Purkinje cell (primary cell): ENCODE measurements at places on chromosomes 4 and X. TPM values are rescaled to one million over a fixed set of nuclear protein-coding genes. Genes with fewer than 3 reads are reported as not detected.

EXOC1L gene
- polyA plus RNA-seq, result 4.1 TPM in 1 of 2 replicates, not detected in the other

PABPC4L gene
- polyA plus RNA-seq, result 0.17 TPM in 1 of 2 replicates, not detected in the other

LPAR4 gene
- 3.1 and 5.2 TPM in 2 replicates for polyA plus RNA-seq

TENM3 gene
- 67.9 and 70.0 TPM in 2 replicates for polyA plus RNA-seq

CT45A7 gene
- polyA plus RNA-seq, result not detected in 2 replicates

GRIA3 gene
- polyA plus RNA-seq, result 220 and 287 TPM in 2 replicates

PLAC8 gene
- polyA plus RNA-seq, result 1.6 TPM in 1 of 2 replicates, not detected in the other

F11 gene
- polyA plus RNA-seq, result not detected in 2 replicates

NXF3 gene
- not detected in 2 replicates for polyA plus RNA-seq

TLL1 gene
- 1.2 and 1.4 TPM in 2 replicates for polyA plus RNA-seq

CFAP47 gene
- polyA plus RNA-seq, result 0.20 TPM in 1 of 2 replicates, not detected in the other

BMP3 gene
- 0.08 and 1.0 TPM in 2 replicates for polyA plus RNA-seq

FATE1 gene
- not detected in 2 replicates for polyA plus RNA-seq

SRPX gene
- 16.2 and 33.6 TPM in 2 replicates for polyA plus RNA-seq

GIMD1 gene
- polyA plus RNA-seq, result not detected in 2 replicates

SPARCL1 gene
- polyA plus RNA-seq, result 209 and 469 TPM in 2 replicates

USP17L20 gene
- not detected in 2 replicates for polyA plus RNA-seq

ZNF711 gene
- polyA plus RNA-seq, result 24.8 and 26.3 TPM in 2 replicates

RASGEF1B gene
- polyA plus RNA-seq, result 17.3 and 18.7 TPM in 2 replicates

SPANXN4 gene
- polyA plus RNA-seq, result not detected in 2 replicates

ADH1A gene
- polyA plus RNA-seq, result not detected in 2 replicates

CSN1S1 gene
- polyA plus RNA-seq, result not detected in 2 replicates

KLHL5 gene
- 137 TPM in 2 replicates for polyA plus RNA-seq

TMEM154 gene
- polyA plus RNA-seq, result 0.05 and 0.06 TPM in 2 replicates

LNX1 gene
- polyA plus RNA-seq, result 11.7 and 15.2 TPM in 2 replicates

PAK3 gene
- polyA plus RNA-seq, result 23.9 and 29.5 TPM in 2 replicates

SPOCK3 gene
- polyA plus RNA-seq, result 342 and 351 TPM in 2 replicates

SPACA5 gene
- polyA plus RNA-seq, result not detected in 2 replicates

XK gene
- polyA plus RNA-seq, result 8.1 and 9.0 TPM in 2 replicates

COL25A1 gene
- polyA plus RNA-seq, result 1.0 and 1.5 TPM in 2 replicates

P2RY8 gene
- polyA plus RNA-seq, result not detected in 2 replicates

H2BW2 gene
- not detected in 2 replicates for polyA plus RNA-seq

TASL gene
- not detected in 2 replicates for polyA plus RNA-seq

PCDH11X gene
- 1.1 and 2.3 TPM in 2 replicates for polyA plus RNA-seq

AMTN gene
- polyA plus RNA-seq, result not detected in 2 replicates

SAGE1 gene
- not detected in 2 replicates for polyA plus RNA-seq

TRPC3 gene
- 361 and 412 TPM in 2 replicates for polyA plus RNA-seq

SPIN2A gene
- polyA plus RNA-seq, result 0.97 TPM in 1 of 2 replicates, not detected in the other
